ENCODE measurements at places on chromosomes 6 and 20. TPM values are rescaled to one million over a fixed set of nuclear protein-coding genes. Genes with fewer than 3 reads are reported as not detected.

- no peak for DNase-seq
These were observed 145.1 kb downstream of the KIF16B start for GRCh38 chr20:16428112-16428511.

DNA sequence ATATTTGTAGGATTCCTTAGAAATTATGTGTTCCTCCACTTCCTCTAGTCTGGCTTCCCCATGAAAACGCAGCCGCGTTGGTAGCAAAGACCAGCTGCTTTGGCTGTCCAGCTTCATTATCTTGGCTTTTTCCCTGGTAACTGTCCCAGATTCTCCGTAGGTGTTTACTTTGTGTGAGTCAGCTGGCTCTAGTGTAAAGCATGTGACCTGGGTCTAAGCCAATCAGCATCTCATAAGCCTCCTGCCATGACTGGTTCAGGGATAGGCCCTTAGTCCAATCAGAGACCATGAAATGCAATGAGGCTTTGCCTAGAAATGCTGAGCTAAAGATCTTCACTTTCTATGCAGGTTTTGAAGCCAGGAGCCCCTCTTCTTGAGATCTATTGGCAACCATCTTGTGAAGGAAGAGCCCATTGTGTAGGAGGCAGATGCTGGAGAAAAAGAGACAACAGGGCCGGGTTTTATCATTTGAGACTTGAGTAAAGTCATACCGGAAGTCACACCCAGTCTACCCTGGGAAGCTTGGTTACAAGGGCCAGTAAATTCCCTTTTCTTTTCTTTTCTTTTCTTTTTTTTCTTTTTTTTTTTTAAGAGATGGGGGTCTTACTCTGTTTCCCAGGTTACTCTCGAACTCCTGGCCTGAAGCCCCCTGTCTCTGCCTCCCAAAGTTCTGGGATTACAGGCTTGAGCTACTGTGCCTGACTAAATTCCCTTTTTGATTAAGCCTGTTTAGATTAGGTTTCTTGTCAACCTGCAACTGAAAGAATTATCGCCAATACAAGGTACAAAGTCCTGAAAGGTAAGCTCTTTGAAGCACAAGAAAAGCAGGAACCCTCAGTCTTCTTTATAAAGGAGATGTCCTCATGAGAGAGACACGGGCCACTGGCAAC is 256.5 kb upstream of the RREB1 start:
- no peak for DNase-seq

GRCh38 chr6:116545651-116546050 is at the start of gene TRAPPC3L:
Gene TRAPPC3L (minus strand): TSS chr6:116545684. CDS start chr6:116545514, 170 bp downstream.
- no peak for DNase-seq

Gene FNDC1
- 0.38 TPM for total RNA-seq

GRCh38 chr6:144898052-144898689 is 613.0 kb downstream of the UTRN start:
- DNase-seq = no peak

GRCh38 chr6:37583261-37583660 is 83.6 kb upstream of the CCDC167 start:
- DNase-seq = no peak

GRCh38 chr6:90403489-90404381 is 107.1 kb upstream of the BACH2 start:
- peak; percentile 67 for DNase-seq

GRCh38 chr20:16147916-16148315 is 425.3 kb downstream of the KIF16B start:
- DNase-seq = no peak

Gene ZSCAN9
- 11.9 TPM for total RNA-seq

DNA sequence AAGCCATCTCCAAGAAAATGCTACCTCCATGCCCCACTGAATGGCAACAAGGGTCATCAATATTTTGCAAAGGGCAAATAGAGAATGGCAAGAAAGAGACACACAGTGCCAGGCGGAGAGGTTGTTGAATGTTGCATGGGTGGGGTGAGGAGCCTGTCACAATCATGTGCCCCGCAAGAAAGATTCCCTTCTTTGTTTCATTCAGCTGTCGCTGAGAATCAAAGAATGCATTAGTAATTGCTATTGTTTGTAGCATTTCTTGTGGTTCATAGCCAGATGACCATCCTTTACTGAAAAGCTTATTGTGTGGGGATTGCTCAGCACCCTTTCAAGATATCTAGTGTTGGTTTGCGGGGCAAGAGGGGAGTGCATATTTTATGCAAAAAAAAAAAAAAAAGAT is 166.5 kb upstream of the QKI start:
- DNase-seq = no peak

- DNase-seq = no peak
These were observed 28.1 kb upstream of the PNPLA1 start for GRCh38 chr6:36241728-36242127.

Gene TMEM74B
- 4.8 TPM for total RNA-seq

Gene DAAM2
- total RNA-seq = 2.5 TPM

GRCh38 chr6:136757150-136757549 is 35.1 kb downstream of the MAP3K5 start:
- DNase-seq = no peak

Gene DXO
- total RNA-seq = 19.7 TPM

DNA sequence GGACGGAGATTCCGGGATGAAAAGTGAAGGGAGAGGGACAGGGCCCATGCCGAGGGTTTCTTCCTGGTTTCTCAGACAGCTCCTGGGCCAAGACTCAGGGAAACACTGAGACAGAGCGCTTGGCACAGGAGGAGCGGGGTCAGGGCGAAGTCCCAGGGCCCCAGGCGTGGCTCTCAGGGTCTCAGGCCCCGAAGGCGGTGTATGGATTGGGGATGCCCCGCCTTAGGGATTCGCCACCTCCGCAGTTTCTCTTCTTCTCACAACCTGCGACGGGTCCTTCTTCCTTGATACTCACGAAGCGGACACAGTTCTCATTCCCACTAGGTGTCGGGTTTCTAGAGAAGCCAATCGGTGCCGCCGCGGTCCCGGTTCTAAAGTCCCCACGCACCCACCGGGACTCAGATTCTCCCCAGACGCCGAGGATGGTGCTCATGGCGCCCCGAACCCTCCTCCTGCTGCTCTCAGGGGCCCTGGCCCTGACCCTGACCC is 55.0 kb upstream of the HLA-A start:
- peak; percentile 67 for DNase-seq

- DNase-seq = no peak
These were observed 662.4 kb downstream of the EPHA7 start for GRCh38 chr6:92756912-92757311.

DNA sequence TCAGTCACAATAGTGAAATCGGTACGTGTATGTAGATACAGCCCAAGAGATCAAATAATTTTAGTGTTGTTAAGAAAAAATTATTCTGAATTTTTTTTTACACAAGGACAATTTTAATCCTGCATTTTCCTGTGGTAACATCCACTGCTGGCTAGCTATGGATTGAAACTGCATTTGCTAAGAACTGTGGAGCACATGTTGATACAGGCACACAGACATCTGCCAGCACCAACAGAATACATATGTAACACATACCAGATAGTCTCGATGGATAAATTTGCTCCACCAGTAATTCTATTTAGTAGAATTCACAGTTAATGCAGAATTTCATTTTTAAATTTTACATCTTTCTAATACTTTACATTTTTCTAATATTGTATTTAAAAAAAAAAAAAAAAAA is 2.2 kb downstream of the ASIP start:
- no peak for DNase-seq

DNA sequence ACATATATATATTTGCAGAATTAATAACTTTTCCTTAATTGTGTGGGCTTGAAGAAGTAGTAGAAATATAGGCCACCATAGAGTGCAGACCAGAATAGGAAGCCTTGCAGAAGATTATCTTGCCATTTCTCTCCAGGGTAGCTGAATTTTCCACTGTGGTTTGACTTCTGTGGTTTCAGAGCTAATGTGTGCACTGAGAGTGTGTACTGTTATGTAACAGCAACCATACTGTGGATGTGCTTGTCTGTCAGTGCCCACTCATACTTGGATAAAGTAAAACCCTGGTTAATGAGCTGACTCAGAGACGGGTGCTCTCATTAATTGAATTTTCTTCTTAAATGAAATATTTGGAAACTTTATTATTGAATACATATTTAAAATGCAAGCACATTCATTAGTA is 57.2 kb downstream of the CEP43 start:
- no peak for DNase-seq

GRCh38 chr6:138520463-138520862 is 21.2 kb upstream of the NHSL1 start:
- DNase-seq = no peak

- no peak for DNase-seq
These were observed 49.9 kb upstream of the QKI start for GRCh38 chr6:163364641-163365040.

DNA sequence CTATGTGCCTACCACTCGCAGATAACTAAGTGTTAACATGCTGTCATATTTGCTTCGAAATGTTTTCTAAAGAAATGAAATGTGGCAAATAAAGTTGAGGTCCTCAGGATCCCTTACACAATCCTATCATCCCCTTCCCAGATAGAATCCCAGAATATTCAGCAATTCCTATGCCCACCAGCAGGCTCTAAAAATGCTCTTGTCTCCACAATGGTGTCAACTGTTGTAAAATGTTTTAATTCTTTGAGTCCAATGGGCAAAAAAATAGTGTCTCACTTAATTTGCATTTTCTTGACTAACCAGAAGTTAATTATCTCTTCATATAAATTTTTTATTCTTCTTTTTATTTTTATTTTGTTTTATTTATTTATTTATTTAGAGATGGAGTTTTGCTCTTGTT is 103.9 kb upstream of the MAP7 start:
- DNase-seq = peak; percentile 41

DNA sequence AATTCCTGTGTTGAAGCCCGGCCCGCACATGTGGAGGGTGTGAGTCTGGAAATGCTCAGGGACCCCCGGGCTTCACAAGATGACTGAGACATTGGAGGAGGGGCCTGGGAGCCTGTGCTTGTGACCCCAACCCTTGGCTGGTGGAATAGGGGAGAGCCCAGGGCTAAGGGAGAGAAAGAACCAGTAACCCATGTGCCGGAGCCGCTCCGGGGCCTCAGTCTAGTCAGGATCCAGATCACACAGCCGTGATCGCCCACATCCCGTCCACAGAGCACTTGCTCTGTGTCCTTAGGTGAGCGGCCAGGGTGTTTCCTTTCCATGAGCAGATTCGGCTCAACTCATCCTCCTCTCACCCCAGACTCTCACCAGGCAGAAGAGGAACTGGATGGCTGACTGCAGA is 152.3 kb upstream of the RPS6KA2 start:
- no peak for DNase-seq

- DNase-seq = no peak
These were observed 30.3 kb downstream of the PLCG1 start for GRCh38 chr20:41167481-41168253.

Gene MTHFD1L
- total RNA-seq = 66.8 TPM

Gene C6orf15
- not detected for total RNA-seq

DNA sequence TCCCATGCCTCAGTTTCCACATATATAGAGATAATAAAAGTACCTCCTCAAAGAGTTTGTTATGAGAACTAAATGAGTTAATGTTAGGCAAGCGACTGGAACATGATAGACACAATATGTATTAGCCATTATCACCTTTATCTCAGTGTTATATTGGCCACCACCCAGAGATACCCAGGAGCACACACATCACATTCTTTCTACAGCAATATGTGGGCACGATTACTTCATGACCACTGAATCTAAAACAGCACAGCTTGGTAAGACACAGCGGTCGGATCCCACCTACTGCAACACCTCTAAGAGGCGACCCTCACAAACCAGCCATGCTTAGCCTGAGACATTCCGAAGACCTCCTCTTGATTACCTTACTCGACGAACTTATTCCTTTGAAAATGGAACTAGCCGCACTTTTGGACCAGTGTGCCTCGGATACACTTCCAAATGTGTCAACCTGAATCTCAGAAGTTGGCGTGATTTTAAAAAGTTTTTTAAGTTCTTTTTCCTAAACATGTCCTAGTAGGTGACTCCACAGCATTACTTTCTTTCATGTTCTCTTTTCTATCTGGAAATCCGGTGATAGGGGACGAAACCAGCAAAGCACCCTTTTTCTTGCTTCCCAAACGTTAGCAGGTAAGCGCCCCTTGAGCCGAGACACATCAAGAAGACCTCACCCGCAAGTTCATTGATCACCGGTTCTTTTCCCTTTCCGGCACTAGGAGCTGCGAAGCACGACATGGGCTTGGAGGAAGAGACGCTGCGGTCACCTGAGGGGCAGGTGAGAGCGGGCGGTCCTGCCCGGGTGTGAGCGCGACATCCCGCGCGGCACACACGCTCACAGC is 923 bp downstream of the GMDS start:
- peak; percentile 75 for DNase-seq

Gene PLEKHG1
- total RNA-seq = 1.0 TPM

DNA sequence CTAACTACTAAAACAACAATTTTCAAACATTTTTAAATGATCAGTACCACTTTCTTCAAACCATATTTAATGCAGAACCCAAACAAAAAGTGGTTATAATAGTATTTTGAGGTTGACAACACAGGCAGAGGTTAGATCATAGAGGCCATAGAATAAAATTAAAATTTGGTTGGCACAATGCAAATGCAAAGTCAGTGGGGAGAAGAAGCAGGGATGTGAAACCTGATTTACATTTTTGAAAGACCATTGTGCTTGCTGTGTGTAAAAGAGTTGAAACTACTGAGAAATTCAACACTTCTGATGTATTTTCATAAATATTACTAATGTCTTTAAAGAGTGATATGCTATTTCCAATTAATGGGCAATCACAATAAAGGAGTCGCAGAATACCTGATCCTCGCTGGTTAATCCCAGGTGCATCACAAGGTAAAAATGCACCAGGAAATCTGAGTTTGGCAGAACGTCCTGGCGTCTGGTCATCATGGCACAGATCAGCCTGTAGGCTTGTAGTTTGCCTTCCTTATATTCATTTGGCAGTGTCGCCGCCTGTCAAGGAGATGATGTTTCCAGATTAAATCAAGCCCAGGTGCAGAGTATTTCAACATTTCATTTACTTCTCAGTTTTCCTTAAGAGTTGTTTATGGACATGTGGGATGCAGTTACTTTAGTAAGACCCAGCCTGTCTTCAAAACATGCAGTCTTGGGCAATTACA is 141.2 kb downstream of the RALGAPA2 start:
- DNase-seq = no peak

Gene SYCP2
- total RNA-seq = 2.1 TPM

- peak; percentile 25 for DNase-seq
These were observed 6.1 kb upstream of the RWDD1 start for GRCh38 chr6:116564921-116565872.

DNA sequence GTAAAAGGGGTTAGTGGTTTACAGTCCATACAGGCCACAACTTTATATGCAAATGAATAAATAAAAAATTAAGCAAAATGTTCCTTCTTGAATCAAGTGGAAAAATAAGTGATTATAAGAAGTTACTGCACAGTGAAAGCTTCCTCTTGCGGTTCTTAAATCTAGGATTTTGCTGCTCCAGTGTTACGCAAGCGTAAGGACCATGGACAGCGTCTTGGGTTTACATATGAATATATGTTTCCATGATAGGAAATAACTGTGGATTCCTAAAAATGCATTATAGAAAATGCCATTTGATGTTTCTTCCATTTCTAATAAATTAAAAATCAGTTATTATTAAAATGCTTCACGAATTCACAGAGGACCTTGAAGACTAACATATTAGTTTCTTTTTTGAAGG is 176.6 kb upstream of the POU3F2 start:
- peak; percentile 83 for DNase-seq

- no peak for DNase-seq
These were observed 436.1 kb downstream of the PKHD1 start for GRCh38 chr6:51651132-51651817.

GRCh38 chr6:106568530-106568929 is 60.8 kb downstream of the RTN4IP1 start:
- no peak for DNase-seq

Gene GSTA3
- total RNA-seq = not detected
